ENCODE measurements at places on chromosomes 12 and 14.

GRCh38 chr12:58914457-58914856 is 5.8 kb downstream of the LRIG3 start:
- DNase-seq, result no peak

GRCh38 chr14:95467657-95468056 is 48.8 kb downstream of the SYNE3 start:
- no peak for DNase-seq

GRCh38 chr12:8948701-8949341 is 624 bp downstream of the M6PR start:
- peak; percentile 73 for DNase-seq

DNA sequence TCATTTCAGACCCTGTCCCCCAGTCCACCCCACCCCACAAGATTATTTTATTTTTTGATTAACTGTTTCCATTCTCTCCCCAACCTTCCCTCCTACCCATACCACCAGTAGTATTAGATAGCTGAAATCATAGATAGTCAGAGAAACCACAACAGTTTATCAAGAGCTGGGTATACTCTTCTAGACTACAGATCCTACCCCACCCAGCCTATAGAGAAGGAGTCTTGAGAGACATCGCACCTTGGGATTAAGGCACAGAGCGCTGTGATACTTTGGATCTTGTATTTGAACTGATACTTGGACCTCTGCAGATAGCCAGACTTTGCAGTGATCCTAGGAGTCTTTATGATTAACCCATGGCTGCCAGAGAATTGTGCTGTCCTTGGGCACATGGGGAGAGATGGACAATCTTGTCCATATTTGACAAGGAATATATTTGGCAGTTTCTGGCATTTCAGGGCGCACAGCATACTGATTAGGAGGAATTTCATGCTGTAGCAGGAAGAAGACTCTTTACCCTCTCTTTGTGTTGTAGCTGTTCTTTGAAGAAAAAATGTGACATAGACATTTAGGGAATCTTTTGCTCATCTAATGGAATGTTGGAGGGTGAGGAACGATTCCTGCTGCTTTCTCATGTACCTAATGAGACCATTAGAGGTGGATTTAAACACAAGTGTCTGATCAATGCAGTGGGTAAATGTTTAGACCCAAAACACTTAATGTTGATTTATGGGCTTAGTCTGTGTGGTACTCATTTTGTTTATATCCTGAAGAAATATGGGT is 982 bp downstream of the RBMS2 start:
- peak; percentile 47 for DNase-seq

DNA sequence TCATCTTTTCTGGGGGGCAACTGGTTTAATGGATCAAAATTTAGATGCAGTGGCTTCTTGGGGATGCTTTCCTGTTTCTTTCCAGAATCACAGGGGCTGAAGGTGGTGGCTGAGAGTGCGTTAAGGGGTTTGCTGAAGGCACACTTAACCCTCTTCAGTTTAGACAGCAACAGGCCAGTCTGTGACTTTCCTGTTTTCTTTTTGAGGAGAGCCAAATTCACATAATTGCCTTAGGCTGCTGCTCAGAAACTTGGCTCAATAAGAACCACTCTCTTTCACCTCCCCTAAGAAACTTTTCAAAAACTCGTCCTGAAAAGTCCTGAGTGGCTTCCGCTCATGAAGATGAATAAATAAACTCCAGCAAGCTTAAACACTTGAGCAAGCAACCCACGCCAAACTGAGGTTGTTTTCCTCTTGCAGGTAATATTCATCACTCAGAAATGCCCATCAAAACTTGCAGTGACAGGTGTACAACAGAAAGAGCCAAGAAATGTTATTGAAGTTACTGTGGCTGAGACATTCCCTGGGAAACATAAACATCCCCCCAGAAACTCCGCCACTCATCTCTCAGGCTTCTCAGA is 510.4 kb downstream of the TMEM132D start:
- no peak for DNase-seq

GRCh38 chr12:73307260-73307659 is 1035.1 kb downstream of the TRHDE start:
- DNase-seq, result no peak

GRCh38 chr12:43696154-43696553 is 62.4 kb downstream of the PUS7L start:
- DNase-seq, result peak; percentile 16

DNA sequence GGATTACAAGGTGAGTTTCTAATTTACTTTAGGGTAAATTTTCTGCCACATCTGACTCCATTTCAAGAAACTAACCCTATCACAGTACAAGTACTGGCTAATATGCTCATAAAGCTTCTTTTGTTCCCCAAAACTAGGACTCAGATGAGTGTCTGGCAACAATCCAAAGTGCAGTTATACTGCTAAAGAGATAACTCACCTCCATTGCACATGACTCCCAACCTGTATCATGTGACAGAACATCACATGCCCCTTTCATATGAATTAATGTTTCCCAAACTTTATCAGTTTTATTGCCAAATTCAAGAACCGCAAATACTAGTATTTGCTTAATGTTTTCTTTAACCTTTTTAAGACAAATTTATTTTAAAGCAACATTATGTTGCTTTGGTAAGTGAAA is 3.9 kb upstream of the PPP1R12A start:
- no peak for DNase-seq

DNA sequence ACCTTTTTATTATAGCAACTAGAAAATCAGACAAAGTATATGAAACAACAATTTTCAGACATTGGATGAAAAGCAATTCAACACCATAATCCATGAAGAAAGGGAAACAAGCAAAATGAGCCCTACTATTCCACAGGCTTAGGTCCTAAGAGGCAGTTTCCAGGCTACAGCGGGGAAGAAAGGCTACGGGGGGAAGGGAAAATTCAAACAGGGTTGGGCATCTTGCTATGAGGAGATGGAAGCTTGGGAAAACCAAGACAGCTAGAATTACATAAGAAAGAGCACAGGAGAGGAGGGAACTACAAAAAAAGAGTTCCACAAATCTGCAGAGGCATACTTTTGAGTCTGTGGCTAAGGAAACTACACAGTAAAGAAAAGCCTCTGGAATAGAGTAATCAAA is 356.0 kb upstream of the CLEC14A start:
- DNase-seq, result no peak
